ENCODE measurements at places on chromosomes 16 and 17.
A peak's percentile ranks its signal among the peaks of the same experiment; 100 is the strongest.

- no peak for DNase-seq
Observed at GRCh38 chr17:73773702-73774101, 129.5 kb upstream of the SDK2 start.

DNA sequence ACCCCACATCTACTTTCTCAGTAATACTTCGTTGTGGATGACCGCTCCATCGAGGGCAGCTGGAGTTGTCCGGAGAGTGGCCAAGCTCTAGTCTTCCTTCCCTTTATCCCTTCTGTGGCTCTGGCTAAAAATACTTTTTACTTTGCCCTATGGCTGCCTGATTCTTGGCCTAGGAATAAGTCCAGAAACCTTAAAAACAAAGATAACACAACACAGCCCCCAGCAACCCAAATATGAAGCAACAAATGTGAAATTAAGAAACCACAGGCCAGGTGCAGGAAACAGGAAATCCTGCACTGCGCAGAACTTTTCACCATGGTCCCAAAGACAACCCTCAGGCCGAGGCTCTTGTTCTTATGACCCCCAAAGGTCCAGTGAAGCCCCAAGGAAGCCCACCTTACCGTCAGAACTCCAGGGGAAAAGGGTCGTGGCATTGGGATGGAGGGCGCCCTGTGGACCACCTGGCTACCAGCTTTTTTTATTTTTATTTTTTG lies 26.0 kb downstream of the TK2 start:
- DNase-seq = no peak

GRCh38 chr16:70635336-70636016 lies 10.9 kb upstream of the IL34 start:
- no peak for DNase-seq

- no peak for DNase-seq
Observed at GRCh38 chr17:83146347-83146746, 66.9 kb downstream of the METRNL start.

- no peak for DNase-seq
Observed at GRCh38 chr17:63552211-63552610, 1.9 kb downstream of the DCAF7 start.

GRCh38 chr17:54256401-54256929 lies 433.7 kb downstream of the KIF2B start:
- no peak for DNase-seq

GRCh38 chr16:79401157-79401556 lies 199.4 kb downstream of the MAF start:
- no peak for DNase-seq

DNA sequence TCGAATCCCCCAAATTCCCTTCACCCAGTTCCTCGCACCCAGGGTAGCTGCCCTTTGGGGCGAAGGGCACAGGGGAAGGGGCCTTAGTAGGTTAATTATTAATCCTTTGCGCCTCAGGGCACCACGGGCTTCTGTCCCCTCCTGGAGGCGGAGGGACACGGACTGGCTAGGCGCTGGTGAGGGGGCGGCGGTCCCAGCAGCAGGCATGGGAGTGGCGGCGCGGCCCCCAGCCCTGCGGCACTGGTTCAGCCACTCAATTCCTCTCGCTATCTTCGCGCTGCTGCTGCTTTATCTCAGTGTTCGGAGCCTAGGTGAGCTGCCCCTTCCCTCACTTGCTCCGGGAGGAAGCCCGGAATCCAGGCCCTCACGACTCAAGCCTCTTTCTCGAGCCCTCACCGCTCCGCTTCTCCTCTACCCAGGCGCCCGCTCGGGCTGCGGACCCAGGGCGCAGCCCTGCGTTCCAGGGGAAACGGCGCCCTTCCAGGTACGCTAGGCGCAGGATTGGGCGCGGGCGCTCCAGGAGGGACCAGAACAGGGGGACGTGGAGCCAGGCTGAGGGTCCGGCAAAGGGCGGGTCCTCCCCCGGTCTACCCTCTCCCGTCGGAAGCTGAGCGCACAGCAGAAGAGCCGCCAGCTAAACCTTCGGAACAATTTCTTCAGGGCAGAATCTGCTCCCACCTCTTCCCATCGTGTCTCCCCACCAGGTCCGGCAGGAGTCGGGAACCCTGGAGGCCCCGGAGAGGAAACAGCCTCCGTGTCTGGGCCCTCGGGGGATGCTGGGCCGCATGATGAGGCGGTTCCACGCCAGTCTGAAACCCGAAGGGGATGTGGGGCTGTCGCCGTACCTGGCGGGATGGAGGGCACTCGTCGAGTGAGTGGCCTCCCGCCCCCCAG lies at the start of gene GLTPD2:
TSS of gene GLTPD2 (plus strand) at position 158 of the 894 bp plus-strand sequence. CDS start at position 206, 48 bp downstream.
- DNase-seq = no peak

DNA sequence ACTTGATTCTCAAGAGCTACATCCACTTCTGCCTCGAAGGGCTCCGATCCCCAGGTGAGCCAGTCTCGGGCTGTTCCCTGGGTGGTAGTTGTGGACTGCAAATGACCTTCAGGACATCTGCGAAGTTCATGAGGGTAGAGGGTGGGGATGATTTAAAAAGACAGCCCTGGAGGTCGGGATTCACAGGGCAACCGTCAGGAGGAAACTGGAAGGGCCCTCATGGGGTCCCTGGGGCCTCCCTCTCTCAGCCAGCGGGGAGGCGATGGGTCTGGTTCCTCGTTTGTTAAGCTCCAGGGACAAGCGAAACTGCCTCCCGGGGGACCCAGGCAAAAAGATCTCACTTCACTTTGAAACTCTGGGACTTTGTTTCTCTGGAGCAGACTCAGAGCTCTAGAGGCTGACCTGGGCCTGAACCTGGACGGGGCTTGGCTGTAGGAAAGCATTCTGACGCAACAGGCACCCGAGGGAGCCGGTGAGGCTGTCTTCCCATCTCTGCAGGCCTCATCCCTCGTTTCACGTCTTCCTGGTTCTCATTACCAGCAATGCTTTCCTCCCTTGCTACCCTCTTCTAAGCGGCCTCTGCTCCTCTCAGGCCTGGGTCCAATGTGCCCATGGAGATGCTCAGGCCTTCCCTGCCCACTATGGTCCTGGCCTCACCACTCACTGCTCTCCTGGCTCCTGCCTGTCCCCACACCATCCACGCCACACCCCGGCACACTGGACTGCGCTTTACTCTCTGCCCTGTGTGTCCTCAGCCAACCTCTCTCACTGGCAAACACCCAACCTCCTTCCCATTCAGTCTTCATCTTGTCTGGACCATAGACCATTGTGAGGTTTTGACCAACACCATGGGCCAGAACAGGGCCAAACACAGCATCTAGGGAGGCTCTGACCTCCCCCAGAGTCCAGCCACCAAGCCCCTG lies 214.2 kb upstream of the TNRC6C start:
- DNase-seq = no peak

DNA sequence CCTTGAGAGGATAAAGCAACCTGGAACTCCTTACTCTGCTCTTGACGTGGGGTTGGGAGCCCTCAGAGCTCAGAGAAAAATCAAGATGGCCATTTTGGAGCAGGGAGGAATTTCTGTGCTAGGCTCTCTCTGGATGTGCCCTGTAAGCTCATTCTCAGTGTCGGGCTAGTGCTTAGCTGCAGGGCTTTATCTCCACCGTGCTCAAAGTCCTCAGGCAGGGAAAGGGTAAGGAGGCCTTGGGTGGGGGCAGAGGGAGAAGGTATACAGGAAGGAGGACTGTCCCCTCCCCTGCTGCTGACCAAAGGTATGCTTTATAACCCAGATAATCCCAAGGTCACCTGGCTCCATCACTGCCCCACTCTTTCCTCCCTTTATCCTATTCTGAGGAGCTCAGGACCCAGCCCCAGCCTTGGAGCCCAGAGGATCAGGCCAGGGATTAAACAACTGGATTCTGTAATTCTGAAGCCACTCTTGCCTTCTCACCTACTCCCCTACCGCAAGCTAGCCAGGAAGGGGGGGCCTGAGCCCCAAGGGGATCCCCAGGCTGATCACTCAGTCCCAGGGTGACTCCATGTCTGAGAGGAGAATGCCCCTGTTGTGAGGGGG lies 1.1 kb downstream of the DHRS11 start:
- DNase-seq = no peak

DNA sequence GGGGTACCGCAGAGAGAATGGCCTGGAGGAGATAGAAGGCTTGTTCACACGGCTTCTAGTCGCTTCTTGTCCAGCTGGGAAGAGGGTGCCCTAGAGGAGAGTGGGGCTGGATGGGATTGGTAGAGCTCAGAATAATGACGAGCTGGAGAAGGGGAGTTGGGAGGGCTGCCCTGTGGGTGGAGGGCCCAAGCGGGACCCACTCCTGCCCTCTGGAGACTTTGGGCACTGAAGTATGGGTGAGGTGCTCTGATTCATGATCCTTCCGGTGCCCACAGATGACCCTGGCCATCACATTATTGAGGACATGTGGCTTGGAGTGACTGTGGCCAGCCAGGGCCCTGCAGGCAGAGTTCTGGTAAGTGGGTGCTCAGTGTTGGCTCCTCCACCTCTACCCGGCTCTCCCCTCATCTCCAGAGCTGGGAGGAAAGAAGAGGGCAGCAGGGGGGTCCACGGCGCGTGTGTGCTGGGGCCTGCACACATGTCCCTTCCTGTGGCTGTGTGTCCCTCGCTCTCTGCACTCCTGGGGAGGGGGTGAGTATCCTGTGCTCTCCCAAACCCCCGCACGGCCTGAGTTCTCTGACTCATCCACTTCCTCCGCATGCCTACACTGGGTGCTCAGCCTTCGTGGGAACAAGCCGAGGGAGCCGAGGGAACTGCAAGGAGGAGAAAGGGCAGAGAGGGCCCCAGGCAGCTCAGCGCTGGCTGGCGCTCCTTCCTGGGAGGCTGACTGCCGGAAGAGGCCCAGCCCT lies 8.5 kb downstream of the ITGA3 start:
- no peak for DNase-seq

DNA sequence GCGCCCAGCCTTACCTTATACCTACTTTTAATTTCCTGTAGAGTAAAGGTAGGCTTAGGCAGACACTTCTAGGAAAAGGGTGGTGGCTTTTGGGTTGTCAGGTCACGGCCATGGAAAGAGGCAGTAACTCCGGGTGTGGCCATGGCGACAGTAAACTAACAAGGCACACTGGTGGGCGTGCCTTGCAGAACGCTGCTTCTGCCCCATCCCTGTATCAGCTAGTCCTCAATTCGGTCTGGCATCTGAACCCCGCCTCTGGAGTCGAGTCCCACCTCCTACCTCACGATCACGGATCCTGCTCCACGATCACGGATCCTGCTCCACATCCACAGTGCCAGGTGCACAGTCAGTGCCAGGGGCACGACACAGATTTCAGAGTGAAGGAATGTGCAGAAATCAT lies 5.6 kb downstream of the ADCY9 start:
- DNase-seq = no peak

DNA sequence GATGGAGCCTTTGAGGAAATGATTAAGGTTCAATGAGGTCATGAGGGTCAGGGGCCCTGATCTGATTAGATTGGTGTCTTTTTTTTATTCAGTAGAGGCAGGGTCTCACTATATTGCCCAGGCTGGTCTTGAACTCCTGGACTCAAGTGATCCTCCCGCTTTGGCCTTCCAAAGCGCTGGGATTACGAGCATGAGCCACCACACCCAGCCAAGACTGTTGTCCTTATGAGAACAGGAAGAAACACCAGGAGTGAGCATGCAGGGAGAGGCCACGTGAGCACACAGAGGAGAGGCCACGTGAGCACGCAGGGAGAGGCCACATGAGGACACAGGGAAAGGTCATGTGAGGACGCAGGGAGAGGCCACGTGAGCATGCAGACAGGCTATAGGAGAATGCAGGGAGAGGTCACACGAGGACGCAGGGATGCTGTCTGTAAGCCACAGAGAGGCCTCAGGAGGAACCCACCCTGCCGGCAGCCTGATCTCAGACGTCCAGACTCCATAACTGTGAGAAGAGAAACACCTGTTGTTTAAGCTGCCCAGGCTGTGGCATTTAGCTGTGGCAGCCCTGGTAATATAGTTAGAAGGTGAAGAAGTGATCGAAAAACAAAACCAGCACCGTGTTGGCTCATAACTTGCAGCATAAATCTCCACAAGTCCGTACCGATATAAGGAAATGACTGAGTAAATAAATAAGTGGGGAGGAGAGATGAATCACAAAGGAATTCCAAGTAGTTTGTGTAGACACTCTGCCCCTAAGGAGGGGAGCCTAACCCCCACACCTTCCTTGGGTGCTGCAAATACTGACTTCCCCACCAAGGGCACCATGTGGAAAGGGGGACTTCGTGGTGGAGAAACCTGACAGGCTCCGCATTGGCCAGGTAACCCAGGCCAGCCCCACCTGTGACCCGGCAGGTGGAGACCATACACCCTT lies 14.6 kb upstream of the CSNK1D start:
- DNase-seq = no peak

GRCh38 chr17:46138473-46138872 lies 54.8 kb downstream of the KANSL1 start:
- DNase-seq = no peak

GRCh38 chr16:50702725-50703124 lies 9.3 kb downstream of the NOD2 start:
- no peak for DNase-seq

- no peak for DNase-seq
Observed at GRCh38 chr16:81607805-81608522, 163.4 kb downstream of the CMIP start.

DNA sequence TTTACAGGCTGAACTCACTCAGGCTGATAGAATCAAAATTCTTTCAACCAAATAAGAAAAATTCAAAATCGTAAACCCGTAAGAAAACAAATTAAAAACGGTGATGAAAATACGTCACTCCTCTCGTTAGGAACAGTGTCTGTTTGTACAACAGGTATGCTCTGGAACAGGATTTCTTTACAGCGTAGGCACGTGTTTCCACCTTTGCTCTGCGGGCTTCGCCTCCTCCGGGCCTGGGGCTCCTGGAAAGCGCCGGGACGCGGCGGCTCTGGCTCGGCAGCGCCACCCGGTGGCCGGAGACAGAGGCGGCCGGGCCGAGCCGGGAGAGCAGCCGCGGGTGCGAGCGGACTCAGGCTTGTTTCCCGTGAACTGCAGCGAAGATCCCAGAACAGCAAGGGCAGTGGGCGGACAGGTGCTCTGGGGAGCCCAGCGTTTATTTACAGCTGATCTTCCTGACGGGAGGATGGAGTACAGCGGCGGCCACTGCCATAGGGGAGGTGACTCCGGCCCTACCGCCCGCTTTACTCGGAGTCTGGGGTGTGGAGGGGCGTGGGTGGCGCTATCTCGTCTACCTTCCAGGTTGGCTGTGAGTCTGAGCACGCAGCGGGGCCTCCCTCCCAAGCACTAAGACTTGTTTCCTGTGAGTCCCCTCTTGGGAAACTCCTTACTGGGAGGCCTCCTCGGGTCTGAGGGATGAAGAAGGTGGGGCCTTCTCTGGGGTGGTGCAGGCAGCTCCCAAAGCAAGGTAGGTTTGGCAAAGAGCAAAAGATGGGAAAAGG lies 40.5 kb upstream of the ATP2A3 start:
- peak; percentile 89 for DNase-seq

GRCh38 chr16:79769270-79769927 lies 168.9 kb upstream of the MAF start:
- DNase-seq = no peak

GRCh38 chr16:56970934-56971767 lies 9.4 kb downstream of the CETP start:
- peak; percentile 42 for DNase-seq

DNA sequence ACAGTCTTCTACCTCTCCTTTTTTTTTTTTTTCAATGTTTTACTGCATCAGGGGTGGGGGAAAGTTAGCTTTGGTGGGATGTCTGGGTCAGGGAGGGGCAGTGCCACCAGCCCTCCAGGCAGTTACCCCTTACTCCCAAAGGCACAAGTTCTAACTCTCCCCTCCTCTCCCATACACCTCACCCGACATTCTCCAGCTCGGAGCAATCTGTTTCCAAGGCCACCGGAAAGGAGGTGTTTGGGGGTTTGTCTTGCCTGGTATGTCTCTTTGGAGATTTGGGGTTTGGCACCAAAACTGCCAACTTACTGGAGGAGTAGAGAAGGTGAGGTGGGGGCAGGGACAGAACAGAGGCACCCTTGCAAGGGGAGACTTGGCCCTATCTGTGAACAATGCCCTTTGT lies 4.7 kb downstream of the DLX3 start:
- no peak for DNase-seq

GRCh38 chr16:52191531-52192134 lies 355.3 kb downstream of the TOX3 start:
- peak; percentile 39 for DNase-seq
